Endodermal cell (in vitro differentiated cells): ENCODE measurements at places on chromosomes 7 and 10. TPM values are rescaled to one million over a fixed set of nuclear protein-coding genes. Genes with fewer than 3 reads are reported as not detected.

- no peak overlapping the region for H3K4me3 ChIP-seq
- no peak overlapping the region for H3K27ac ChIP-seq
- peak; percentile 71 for DNase-seq
- no peaks in the 10 kb centered on the region for H3K36me3 ChIP-seq
Measured at GRCh38 chr10:1377740-1378397, 321.7 kb downstream of the WDR37 start.

GRCh38 chr7:94042381-94042780, 38.2 kb upstream of the BET1 start:
- no peaks in the 10 kb centered on the region for H3K27me3 ChIP-seq
- no peak overlapping the region for H3K4me3 ChIP-seq
- H3K4me1 ChIP-seq = peaks cover 5% of the 10 kb centered on the region
- DNase-seq = no peak
- no peak overlapping the region for H3K27ac ChIP-seq

- peaks cover 26% of the 10 kb centered on the region for H3K36me3 ChIP-seq
- no peaks in the 10 kb centered on the region for H3K27me3 ChIP-seq
- DNase-seq = no peak
- peak overlapping the region; percentile 72 for H3K27ac ChIP-seq
- no peak overlapping the region for H3K4me3 ChIP-seq
- no peaks in the 10 kb centered on the region for H3K4me1 ChIP-seq
Measured at GRCh38 chr10:79268742-79269141, 78.5 kb upstream of the PPIF start.

The ATP5F1C gene
- 243 and 248 TPM in 2 replicates for total RNA-seq

- H3K27me3 ChIP-seq = no peaks in the 10 kb centered on the region
- H3K4me1 ChIP-seq = no peaks in the 10 kb centered on the region
- no peaks in the 10 kb centered on the region for H3K36me3 ChIP-seq
- DNase-seq = no peak
Measured at GRCh38 chr7:12066521-12066920, 144.6 kb upstream of the TMEM106B start.

GRCh38 chr7:142488036-142488633, 230.3 kb upstream of the PRSS58 start:
- H3K27ac ChIP-seq = no peak overlapping the region
- H3K27me3 ChIP-seq = no peaks in the 10 kb centered on the region
- H3K36me3 ChIP-seq = no peaks in the 10 kb centered on the region
- no peak overlapping the region for H3K4me3 ChIP-seq

- H3K4me3 ChIP-seq = no peak overlapping the region
- DNase-seq = peak; percentile 53
- H3K4me1 ChIP-seq = no peaks in the 10 kb centered on the region
- peaks cover 6% of the 10 kb centered on the region for H3K27me3 ChIP-seq
Measured at GRCh38 chr10:105252911-105253310, 611.8 kb downstream of the SORCS3 start.

- H3K27me3 ChIP-seq = no peaks in the 10 kb centered on the region
- no peak for DNase-seq
- no peaks in the 10 kb centered on the region for H3K36me3 ChIP-seq
- no peak overlapping the region for H3K4me3 ChIP-seq
Measured at GRCh38 chr10:121362026-121362425, 236.2 kb downstream of the FGFR2 start.

- H3K4me1 ChIP-seq = no peaks in the 10 kb centered on the region
- H3K27ac ChIP-seq = no peak overlapping the region
- H3K27me3 ChIP-seq = no peaks in the 10 kb centered on the region
- H3K36me3 ChIP-seq = peaks cover 22% of the 10 kb centered on the region
- no peak for DNase-seq
Measured at GRCh38 chr10:112536663-112537062, 89.6 kb downstream of the VTI1A start.

The TMEM178B gene
- total RNA-seq = 1.5 and 4.1 TPM in 2 replicates

DNA sequence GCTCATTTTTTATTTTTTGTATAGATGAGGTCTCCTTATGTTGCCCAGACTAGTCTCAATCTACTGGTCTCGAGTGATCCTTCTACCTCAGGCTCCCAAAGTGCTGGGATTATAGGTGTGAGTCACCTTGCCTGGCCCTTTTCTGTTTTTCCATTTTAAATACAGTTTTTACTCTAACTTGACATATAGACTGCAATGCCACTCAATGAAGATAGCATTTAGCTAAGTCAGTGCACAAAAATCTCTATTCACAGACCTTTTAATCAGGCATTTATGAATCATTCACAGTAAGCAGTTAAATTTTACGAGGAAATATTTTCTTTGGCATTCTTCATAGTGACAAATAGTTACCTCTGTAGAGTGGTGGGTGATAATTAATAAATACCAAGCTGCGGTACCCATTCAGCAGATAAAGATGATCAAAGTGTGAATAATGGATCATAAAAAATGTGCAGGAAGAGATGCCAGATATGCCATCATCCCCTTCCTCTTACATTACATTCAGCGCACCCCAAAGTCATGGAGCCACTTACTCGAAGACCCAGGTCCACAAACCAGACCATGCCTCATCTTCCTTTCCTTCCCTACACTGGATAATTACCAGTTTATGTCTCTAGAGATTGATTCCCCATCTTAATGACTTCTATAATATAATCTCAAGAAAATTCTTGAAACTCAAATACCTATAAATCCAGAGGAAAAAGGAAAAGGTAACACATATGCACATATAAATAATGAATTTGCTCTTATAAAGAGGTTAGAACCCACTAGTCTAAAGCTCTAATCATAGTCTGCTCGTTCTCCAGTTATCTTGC, 56.0 kb downstream of the UBE2H start:
- no peak overlapping the region for H3K27ac ChIP-seq
- no peak overlapping the region for H3K4me3 ChIP-seq
- no peak for DNase-seq
- H3K4me1 ChIP-seq = no peaks in the 10 kb centered on the region
- H3K27me3 ChIP-seq = no peaks in the 10 kb centered on the region

DNA sequence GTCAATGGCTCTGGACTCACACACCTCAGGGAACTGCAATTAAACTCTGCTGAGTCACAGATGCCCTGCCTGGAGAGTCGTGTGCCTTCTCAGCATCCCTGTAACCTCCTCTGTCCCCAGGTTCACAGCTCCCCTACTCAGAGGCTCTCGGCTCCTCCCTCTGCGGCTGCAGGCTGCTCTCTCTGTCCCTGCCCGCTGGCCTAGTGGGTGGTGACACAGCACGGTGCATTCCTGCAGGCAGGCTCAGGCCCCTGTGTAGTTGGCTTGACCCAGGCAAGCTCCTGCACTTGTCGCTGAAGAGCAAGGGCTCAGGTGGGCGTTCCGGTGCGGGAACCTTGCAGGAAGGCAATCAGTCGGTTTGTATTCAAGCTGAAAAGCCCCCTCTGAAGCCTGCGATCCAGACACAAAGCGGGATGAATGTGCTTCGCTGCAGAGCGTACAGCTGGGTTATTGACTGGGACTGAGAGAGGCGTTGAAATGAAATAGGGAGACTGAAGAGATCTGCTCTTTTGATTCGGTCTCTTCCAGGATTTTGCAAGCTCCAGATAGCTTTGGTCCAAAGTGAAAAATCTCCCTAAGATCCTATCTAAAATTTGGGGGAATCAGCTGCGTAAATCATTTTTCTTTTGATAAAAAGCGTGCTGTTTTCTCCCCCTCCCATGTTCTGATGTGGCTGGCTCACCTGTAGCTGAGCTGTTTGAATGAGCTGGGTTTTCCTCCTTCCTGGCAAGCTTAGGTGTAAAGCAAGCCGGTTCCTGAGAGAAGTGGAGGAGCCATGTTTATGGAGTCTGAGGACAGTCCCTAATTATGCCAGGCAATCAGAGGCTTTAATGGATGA, 208.7 kb upstream of the PHYHIPL start:
- no peaks in the 10 kb centered on the region for H3K36me3 ChIP-seq
- H3K27me3 ChIP-seq = no peaks in the 10 kb centered on the region
- peak; percentile 97 for DNase-seq
- peak overlapping the region; percentile 64 for H3K4me3 ChIP-seq
- H3K27ac ChIP-seq = peak overlapping the region; percentile 69
